Frontal cortex (tissue), 4 donors: ENCODE measurements at places on chromosomes 4 and X.

DNA sequence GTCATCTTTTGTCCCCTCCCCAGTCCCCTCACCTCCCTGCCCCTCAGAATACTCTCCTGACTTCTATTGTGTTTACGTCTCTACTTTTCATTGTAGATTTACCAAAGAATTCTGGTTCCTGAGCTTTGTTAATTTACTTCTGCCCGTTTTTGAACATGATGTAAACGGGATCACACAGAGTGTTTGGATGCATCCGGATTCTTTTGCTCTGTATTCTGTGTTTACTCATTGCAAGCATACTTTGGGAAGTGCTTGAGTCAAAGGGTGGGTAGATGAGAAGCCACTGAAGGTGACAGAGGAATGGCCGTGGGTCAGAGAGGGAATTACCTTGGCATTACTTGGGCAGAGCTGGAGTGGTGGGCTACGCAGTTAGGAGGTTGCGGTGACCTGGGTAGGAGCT, 18.0 kb downstream of the CLCN4 start:
- DNase-seq: no peak

DNA sequence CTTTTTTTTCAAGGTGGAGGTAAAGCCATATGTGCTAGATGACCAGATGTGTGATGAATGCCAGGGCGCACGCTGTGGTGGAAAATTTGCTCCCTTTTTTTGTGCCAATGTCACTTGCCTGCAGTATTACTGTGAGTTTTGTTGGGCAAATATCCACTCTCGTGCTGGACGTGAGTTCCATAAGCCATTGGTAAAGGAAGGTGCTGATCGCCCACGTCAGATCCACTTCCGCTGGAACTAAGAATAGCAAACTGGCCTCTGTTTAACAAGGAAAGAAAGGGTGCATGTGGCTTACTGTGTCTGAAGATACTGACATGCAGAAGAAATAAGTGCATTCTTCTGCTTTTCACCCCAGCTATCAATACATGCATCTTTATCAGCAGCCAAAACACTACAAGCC, 63.9 kb downstream of the CPEB2 start:
- no peak for DNase-seq

- DNase-seq: no peak
Observed at GRCh38 chr4:12689457-12689856, 794.7 kb downstream of the RAB28 start.

GRCh38 chr4:164772076-164772475, 18.1 kb downstream of the SMIM31 start:
- no peak for DNase-seq
